GM13976 (cell line): ENCODE measurements at places on chromosomes 11 and 22.

GRCh38 chr11:103920449-103920848 lies 116.0 kb upstream of the DDI1 start:
- DNase-seq, result no peak

DNA sequence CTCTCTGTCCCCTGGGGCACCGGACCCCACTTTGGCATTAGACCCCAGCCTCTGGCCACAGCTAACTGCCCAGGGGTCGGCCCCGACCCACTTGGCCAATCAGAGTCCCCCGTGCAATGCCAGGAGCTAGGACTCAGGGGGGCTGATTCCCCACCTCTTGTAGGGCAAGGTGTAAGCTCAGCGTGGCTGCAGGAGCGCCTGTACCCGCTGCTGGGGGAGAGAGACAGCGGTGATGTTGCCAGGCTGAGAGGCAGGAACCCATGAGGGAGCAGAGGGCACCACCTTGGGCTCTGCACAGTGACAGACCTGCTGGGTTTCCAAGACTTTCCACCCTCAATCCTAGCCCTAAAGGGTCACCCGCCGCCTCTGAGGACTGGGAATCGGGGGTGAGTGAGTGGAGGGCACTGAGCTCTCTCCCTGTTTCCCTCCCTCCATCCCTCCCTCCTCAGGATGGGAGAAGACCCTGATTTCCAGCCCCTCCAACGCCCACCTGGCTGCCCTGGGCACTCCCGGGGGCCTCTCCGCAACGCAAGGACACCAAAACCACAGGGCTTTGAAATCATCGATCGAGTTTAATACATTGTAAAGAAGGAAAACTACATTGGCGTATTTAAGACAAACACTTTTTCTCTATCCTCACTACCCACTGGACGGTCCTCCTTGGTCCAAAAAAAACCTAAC lies 128.4 kb downstream of the ARHGAP8 start:
- DNase-seq, result peak; percentile 32

DNA sequence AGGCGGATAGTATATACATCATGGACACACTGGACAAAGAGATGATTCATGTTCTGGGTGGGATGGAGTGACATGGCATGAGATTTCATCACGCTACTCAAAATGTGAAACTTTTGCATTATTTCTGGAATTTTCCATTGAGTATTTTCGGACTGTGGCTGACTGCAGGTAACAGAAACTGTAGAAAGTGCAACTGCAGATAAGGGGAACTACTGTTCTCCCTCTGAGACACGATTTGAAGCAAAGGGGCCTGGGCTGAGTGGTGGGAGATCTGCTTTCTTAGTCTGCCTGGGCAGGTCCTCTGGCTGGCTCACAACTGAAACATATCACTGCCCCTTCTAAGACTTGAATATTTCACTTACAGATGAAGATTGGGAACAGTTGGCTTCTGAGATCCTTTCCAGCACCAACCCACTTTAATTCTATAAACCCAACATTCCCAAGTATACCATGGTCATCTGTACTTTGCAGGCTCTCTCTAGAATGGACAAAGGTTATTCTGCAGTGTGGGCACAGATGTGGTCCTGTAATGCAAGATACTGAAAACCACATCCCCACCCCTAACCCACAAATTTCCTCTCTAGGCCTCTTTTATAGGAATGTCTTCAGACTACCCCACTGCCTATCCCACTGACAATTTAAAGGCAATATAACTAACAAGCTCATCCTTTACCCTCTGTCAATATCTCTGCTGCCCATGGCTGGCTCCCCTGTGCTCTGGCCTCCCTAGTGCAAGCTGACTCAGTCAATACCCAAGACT lies 121.1 kb downstream of the KCNC1 start:
- DNase-seq, result no peak

DNA sequence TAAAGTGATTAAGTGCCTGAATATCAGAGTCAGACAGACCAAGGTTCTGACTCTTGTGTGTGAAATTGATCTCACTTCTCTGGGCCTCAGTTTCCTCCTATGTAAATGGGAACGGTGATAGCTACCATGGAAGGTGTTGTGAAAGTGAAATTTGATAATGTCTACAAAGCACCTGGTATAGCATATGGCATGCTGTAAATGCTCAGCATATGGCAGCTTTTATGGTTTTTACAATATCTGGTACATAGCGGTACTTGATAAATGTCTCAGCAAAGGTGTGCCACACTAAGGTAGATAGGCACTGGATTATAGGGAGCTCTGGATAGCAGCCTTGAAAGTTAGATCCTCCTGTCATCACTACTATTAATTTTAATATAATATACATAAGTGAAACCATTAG lies 19.9 kb downstream of the POU2AF2 start:
- no peak for DNase-seq

- DNase-seq, result no peak
Measured at GRCh38 chr11:132959693-132960092, 572.6 kb downstream of the OPCML start.
